T-cell (primary cell): ENCODE measurements at places on chromosomes 13 and 19.

DNA sequence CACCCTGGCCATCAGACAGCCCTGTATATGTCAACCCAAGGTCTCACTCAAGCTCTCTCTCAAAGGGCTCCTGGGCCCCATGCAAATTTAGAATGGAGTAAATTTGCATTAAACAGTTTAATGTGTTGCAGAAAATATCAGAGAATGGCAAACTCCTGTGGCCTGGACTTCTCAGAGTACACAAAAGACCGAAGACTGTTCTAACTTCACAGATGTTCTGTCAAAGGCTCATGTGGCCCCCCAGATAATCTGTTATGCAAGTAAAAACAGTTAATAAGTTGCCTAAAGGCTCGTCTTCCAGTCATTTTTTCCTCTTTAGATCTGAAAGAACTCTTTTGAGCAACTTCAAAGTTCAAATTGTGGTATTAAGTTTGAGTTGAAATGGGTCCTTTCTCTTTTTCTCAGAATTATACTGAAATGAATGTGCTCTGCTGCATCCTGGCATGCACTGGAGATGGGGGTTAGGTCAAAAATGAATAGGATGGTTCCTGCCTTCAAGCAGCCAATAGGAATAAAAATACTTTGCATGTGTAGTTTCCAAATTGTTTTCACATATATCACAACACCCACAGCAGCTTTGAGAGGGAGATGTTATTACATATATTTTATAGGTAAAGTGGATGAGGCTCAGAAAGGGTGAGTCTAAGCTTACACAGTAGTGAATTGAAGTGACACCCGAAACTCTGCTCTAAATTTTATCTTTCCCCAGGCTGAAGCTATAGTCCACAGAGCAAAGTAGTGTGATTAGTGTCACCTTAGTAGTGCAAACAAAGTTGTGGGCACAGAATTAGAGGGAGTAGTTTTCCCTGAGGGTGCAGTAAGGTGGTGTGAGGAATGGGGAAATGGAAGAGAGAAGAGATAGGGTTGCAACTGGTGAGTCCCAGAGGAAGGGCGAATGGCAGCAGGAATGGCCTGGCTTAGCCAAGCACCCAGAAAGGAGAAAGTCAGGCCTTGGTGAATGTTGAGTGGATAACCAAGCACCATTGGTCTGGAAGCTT is 205.0 kb upstream of the RFC3 start:
- H3K27ac ChIP-seq, result no peak overlapping the region
- H3K36me3 ChIP-seq, result no peaks in the 10 kb centered on the region
- no peaks in the 10 kb centered on the region for H3K27me3 ChIP-seq
- H3K4me1 ChIP-seq, result no peaks in the 10 kb centered on the region

DNA sequence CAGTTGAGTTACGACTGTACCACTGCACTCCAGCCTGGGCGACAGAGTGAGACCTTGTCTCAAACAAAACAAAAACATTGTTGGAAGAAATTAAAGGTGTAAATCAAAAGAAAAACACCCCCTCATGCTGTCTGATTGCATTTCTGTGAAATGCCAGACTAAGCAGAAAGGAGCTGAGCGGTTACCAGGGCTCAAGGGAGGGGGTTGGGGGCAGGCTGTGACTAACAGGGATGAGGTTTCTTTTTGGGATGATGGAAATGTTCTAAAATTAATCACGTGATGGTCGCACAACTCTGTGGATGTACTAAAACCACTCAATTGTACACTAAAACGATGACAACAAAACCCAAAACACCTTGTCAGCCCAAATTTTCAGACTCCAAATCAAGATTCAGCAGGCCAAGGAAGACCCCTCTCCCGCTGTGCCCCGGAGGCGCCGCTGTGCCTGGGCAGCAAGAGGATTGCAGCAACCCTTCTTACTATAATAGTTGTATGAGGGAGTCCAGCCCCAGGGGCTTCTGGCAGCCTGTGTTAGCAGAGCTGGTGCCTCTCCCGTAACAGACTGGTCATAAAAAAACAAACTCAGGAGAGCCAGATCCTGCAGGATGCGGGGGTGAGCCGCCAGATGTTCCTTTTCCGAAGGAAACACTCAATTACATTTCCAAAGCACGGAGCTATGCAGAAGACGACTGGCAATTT is 20.9 kb downstream of the CAPS start:
- H3K27ac ChIP-seq, result no peak overlapping the region
- peaks cover 20% of the 10 kb centered on the region for H3K36me3 ChIP-seq
- H3K4me1 ChIP-seq, result no peaks in the 10 kb centered on the region

DNA sequence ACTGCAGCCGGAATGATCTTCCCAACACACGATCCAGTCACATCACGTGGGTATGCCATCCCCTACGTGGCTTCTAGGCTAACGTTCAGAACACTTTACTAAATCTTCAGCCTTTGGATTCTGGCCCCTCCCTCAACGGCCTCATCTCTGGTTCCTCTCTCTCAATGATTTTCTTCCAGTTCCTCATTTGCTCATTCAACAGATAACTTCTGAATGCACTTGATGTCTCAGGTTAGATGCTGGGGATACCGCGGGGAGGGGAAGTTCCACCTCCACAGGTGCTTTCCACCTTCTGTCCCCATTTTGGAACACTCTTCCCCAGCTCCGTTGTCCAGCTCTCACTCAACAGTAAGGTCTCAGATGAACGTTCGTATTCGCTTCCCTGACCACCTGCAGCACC is 66.1 kb downstream of the ATP7B start:
- no peaks in the 10 kb centered on the region for H3K36me3 ChIP-seq
- no peak for DNase-seq
- peaks cover 3% of the 10 kb centered on the region for H3K27me3 ChIP-seq
- H3K4me3 ChIP-seq, result no peak overlapping the region
- no peak overlapping the region for H3K27ac ChIP-seq

- H3K4me3 ChIP-seq, result no peak overlapping the region
- no peak for DNase-seq
- H3K27me3 ChIP-seq, result no peaks in the 10 kb centered on the region
- no peaks in the 10 kb centered on the region for H3K36me3 ChIP-seq
- no peaks in the 10 kb centered on the region for H3K4me1 ChIP-seq
Observed at GRCh38 chr13:60869225-60869624, 472.2 kb downstream of the TDRD3 start.

GRCh38 chr19:30630289-30631032 is 258.3 kb downstream of the ZNF536 start:
- H3K27me3 ChIP-seq, result no peaks in the 10 kb centered on the region
- no peak overlapping the region for H3K4me3 ChIP-seq
- no peaks in the 10 kb centered on the region for H3K4me1 ChIP-seq
- no peak for DNase-seq
